ENCODE measurements at places on chromosomes 3 and 15.

- DNase-seq, result no peak
Measured at GRCh38 chr15:73518180-73518862, 75.4 kb downstream of the REC114 start.

- no peak for DNase-seq
Measured at GRCh38 chr15:94404733-94405283, 173.4 kb downstream of the MCTP2 start.

DNA sequence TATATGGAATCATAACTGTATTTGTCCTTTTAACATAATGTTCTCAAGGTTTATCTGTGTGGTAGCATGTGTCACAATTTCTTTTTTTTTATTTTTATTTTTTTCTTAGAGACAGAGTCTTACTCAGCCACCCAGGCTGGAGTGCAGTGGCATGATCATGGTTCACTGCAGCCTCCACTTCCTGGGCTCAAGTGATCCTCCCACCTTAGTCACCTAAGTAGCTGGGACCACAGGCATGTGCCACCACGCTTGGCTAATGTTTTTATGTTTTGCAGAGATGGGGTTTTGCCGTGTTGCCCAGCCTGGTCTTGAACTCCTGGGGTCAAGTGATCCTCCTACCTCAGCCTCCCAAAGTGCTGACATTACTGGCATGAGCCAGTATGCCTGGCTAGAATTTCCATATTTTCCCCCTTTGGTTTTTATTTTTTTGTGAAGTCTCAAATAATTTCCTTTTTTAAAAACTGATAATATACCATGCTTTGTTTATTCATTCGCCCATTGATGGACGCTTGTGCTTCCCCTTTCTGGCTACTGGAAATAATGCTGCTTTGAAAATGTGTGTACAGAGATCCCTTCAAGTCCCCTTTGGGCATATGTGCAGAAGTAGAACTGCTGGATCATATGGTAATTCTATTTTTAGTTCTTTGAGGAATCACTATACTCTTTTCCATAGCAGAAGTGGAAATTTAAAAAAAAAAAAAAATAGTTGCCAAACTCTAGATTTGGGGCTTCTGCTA, 28.4 kb downstream of the TMEM40 start:
- DNase-seq, result no peak

GRCh38 chr3:119743921-119744320, 38.0 kb upstream of the NR1I2 start:
- DNase-seq, result no peak

Data from AG04450 (cell line).